Nasal cavity respiratory epithelium epithelial cell of viscerocranial mucosa (primary cell): ENCODE measurements at places on chromosomes 12 and 14. TPM values are rescaled to one million over a fixed set of nuclear protein-coding genes. Genes with fewer than 3 reads are reported as not detected.

The DLGAP5 gene
- under 0.01 and 0.07 TPM in 2 replicates for total RNA-seq

The TPCN1 gene
- total RNA-seq: 7.9 and 32.4 TPM in 2 replicates

The EPYC gene
- total RNA-seq: not detected in 2 replicates

The TBX5 gene
- not detected in 2 replicates for total RNA-seq

The TMEM132C gene
- not detected in 2 replicates for total RNA-seq

The MAP3K9 gene
- 12.6 and 29.6 TPM in 2 replicates for total RNA-seq

The NEUROD4 gene
- total RNA-seq: not detected in 2 replicates

The RD3L gene
- not detected in 2 replicates for total RNA-seq

The ACOT2 gene
- total RNA-seq: 7.0 and 9.2 TPM in 2 replicates

The C14orf39 gene
- total RNA-seq: 0.68 and 1.1 TPM in 2 replicates

The RPL10L gene
- not detected in 2 replicates for total RNA-seq

The SLC2A14 gene
- total RNA-seq: under 0.01 TPM in 1 of 2 replicates, not detected in the other

The ZBTB25 gene
- total RNA-seq: 6.2 and 8.3 TPM in 2 replicates

The KLHL33 gene
- total RNA-seq: not detected in 2 replicates

The NOVA1 gene
- total RNA-seq: 0.36 TPM in 1 of 2 replicates, not detected in the other

The PIWIL1 gene
- total RNA-seq: not detected in 2 replicates

The BAZ2A gene
- 17.1 and 40.9 TPM in 2 replicates for total RNA-seq

The KLRD1 gene
- under 0.01 and 0.50 TPM in 2 replicates for total RNA-seq

The EFCAB11 gene
- 1.7 and 2.2 TPM in 2 replicates for total RNA-seq

The KRT78 gene
- 0.36 and 6.2 TPM in 2 replicates for total RNA-seq

The HOXC12 gene
- not detected in 2 replicates for total RNA-seq

The GARIN6 gene
- total RNA-seq: not detected in 2 replicates

The CRIP1 gene
- total RNA-seq: 0.21 TPM in 1 of 2 replicates, not detected in the other

The KLRK1 gene
- total RNA-seq: 0.07 TPM in 1 of 2 replicates, not detected in the other

The INSM2 gene
- not detected in 2 replicates for total RNA-seq

The TMPRSS12 gene
- total RNA-seq: not detected in 2 replicates

The ARMH4 gene
- 0.43 and 5.1 TPM in 2 replicates for total RNA-seq

The SYCP3 gene
- under 0.01 and 0.36 TPM in 2 replicates for total RNA-seq

The NKX2-1 gene
- not detected in 2 replicates for total RNA-seq

The IFNG gene
- total RNA-seq: not detected in 2 replicates

The SLC10A1 gene
- total RNA-seq: under 0.01 TPM in 1 of 2 replicates, not detected in the other

The HCAR3 gene
- total RNA-seq: 0.68 and 4.0 TPM in 2 replicates

The SMCO2 gene
- 1.1 and 4.1 TPM in 2 replicates for total RNA-seq

The ACOT6 gene
- not detected in 2 replicates for total RNA-seq

The CAPZA3 gene
- total RNA-seq: not detected in 2 replicates

The WDHD1 gene
- 8.7 and 11.3 TPM in 2 replicates for total RNA-seq

The MYH6 gene
- total RNA-seq: not detected in 2 replicates

The CLECL1 gene
- total RNA-seq: not detected in 2 replicates

The CPM gene
- 12.3 and 23.7 TPM in 2 replicates for total RNA-seq

The AMN gene
- total RNA-seq: 2.0 and 8.9 TPM in 2 replicates

The KRT73 gene
- total RNA-seq: not detected in 2 replicates

The KRT6C gene
- 171 and 249 TPM in 2 replicates for total RNA-seq

The GALNT8 gene
- not detected in 2 replicates for total RNA-seq

The CIDEB gene
- 1.0 and 2.8 TPM in 2 replicates for total RNA-seq

The OVCH1 gene
- total RNA-seq: 0.28 TPM in 1 of 2 replicates, not detected in the other

The POTEG gene
- not detected in 2 replicates for total RNA-seq

The PMEL gene
- total RNA-seq: 1.3 and 1.4 TPM in 2 replicates

The C14orf180 gene
- not detected in 2 replicates for total RNA-seq

The NGB gene
- total RNA-seq: 0.07 TPM in 1 of 2 replicates, not detected in the other

The KRT74 gene
- total RNA-seq: 0.36 TPM in 1 of 2 replicates, not detected in the other

The LIN52 gene
- 6.4 and 16.4 TPM in 2 replicates for total RNA-seq
